IPS DF 6.9 (cell line): ENCODE measurements at places on chromosomes 6 and 20.
A peak's percentile ranks its signal among the peaks of the same experiment; 100 is the strongest.

- DNase-seq = no peak
Measured at GRCh38 chr20:38430679-38431325, 4.3 kb downstream of the SNHG17 start.

DNA sequence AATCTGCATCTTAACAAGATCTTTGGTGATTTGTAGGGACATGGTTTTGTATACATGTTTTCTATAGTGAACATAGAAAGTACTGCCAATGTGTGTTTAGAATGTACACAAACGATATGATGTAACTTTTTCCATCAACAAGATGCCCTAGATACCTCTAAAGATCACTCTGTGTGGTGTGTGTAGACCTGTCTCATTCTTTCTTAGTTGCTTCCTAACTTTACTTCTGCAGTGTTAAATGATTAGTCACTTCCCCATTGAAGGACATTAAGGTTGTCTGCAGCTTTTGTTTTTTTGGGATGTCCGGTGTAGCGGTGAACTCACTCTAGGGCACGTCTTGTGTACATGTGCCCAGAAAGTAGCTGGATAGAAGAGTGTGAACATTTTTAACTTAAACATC lies 35.9 kb downstream of the CDYL start:
- DNase-seq = no peak

DNA sequence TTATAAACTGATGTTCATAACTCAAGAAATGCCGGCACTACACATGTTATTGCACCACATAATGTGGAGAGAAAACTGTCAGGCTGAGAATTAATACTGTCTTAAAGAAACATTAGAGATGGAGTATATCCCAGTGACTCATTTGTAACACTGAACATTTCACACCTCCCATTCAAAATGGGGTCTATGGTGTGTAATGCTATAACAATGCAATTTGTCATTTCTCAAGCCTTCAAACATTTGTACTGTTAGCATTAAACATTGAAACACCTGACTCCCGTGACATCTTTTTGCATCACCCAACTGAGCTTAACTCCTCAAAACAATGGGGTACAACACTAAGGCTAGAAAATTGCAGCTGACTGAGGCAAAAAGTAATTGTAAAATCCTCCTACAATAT lies 151.7 kb downstream of the DST start:
- DNase-seq = no peak

GRCh38 chr6:162852840-162853577 lies 125.2 kb downstream of the PACRG start:
- no peak for DNase-seq

DNA sequence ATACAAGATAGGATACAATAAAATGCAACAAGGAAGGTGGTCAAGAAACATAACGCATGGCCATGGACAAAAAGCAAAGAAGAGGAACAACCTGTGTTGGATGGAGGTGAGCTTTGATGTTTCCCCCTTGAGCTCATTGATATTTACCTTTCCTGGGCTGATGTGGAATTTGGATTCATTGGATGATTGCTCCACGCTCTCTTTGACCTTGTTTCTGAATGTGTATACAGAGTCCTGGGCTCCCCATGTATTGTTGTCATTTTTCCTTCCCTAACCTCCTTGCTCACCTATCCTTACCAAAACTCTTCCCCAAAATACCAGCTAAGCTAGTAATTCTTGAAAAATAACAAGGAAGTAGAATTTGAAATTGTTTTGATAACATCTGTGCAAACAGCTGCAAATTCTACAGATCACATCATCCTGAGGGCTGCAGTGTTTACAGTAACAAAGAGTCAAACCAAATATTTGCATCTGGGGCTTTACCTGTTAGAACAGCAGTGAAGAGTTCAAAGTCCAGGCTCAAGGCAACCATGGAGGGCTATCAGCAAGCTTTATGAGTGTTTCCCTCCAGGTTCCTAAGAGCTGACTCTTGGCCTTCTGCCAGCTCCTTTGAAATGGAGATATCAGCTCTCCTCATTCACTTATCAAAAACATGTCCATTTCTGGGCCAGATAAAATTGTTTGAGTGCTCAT lies 214.3 kb upstream of the MARCKS start:
- DNase-seq = no peak

DNA sequence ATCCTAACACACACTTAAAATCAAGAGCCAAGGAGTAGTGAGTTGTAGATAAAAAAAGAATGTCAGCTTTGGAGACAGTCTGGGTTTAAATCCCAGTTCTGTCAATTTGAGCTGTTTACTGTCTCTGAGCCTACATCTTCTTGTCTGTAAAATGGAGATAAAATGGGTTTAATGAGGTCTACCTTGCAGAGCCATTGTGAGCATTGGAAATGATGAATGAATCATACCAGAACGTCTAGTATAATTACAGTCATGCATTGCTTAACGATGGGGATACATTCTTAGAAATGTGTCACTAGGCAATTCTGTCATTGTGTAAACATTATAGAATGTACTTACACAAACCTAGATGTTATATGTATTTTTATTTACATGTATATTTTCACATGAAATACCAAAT lies 17.6 kb upstream of the SGK2 start:
- no peak for DNase-seq

DNA sequence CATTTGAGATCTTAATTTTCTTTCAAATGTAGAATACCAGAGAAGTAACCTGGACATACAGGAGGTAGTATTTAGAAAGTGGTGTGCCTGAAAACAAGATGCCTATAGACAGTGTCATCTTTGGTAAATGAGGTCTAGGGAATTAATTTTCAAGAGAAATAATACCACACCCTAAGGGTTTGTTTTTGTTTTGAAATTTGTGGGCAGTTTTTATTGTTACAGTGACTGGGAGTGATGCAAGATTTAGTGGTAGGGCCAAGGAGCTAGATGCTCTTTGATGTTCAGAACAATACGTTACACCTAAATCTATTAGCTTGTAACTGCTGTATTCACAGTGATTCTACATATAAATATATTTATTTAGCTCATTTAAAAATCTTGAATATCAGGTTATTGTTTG lies 856.5 kb upstream of the MAP3K7 start:
- no peak for DNase-seq

- DNase-seq = peak; percentile 5
Measured at GRCh38 chr20:59300333-59301081, at the start of gene EDN3. Gene EDN3, plus strand, starts transcription at chr20:59300611. Its CDS starts 202 bp downstream, at chr20:59300813.

DNA sequence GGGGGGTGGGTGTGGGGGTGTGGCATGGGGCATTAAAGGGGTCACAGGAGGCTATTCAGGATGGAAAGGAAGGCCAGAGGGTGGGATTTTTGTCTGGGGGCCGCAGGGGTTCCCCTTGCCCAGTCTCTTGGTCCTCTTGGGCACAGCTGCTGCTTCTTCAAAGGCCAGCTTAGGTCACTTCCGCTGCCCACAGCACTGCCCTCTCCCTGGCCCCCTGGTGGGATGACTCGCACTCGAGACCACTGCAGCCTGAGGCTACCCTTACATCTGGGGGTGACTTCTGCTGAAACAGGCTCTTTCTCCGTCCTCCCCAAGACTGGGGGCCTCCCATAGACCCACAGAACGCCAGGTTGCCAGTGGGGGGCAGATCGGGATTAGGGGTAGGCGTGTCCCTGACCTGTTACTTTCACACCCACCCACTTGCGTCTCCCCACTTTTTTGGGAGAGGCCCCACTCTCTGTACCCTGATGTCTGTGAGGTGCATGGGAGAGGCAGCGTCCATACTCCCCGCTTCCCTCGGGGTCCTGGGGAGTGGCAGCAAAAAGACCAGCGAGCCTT lies 1.3 kb downstream of the LKAAEAR1 start:
- DNase-seq = no peak

GRCh38 chr6:138597336-138597735 lies 98.0 kb upstream of the NHSL1 start:
- no peak for DNase-seq

GRCh38 chr6:157110607-157111006 lies 212.7 kb downstream of the TMEM242 start:
- no peak for DNase-seq

DNA sequence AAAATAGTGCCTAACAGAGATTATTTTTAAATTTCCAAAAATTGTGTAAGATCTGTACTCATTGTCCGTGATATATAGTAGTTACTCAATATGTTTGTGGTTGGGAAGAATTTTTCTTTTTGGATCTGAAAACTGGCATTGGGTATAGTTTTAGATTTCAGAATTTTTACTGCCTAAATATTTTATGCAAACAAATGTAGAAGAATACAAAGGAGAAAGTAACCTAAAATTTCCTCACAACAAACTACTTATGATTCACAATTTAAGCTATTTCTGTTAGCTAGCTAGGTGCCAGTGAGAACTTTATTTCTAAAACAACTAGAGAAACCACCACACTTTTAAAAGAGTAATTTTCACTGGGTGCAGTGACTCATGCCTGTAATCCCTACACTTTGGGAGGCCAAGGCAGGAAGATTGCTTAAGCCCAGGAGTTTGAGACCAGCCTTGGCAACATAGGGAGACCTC lies 38.8 kb downstream of the SESN1 start:
- DNase-seq = no peak

DNA sequence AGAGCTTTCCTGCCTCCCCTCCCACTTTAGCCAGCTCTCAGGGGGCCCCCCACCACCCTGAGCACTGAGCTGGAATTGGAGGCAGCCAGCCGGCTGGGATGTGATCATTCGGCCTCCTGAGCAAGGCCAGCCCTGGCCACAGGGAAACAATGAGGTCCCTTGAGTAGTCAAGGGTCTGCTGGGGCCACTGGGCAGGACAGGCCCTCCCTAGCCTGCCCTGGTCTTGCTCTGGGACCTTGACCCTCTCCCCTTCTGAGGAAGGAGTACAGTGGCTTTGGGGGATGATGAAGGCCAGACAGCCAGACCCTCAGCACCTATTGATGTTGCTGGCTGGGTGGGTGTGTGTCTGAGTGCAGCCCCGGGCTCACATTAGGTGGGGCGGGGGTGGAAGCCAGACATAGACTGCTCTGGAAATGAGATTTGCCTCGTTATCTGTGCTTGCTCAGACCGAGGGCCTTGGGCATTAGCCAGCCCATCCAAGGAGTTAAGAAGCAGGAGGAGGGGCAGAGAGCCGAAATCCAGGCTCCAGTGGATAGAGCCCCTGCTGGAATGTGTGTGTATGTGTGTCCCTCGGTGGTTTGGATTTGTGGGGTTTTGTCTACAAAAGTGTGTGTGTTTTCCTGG lies 21.3 kb downstream of the CD40 start:
- DNase-seq = no peak
